ENCODE measurements at places on chromosomes 11 and 22.

- no peak for DNase-seq
Observed at GRCh38 chr11:86814775-86815174, 14.4 kb downstream of the PRSS23 start.

DNA sequence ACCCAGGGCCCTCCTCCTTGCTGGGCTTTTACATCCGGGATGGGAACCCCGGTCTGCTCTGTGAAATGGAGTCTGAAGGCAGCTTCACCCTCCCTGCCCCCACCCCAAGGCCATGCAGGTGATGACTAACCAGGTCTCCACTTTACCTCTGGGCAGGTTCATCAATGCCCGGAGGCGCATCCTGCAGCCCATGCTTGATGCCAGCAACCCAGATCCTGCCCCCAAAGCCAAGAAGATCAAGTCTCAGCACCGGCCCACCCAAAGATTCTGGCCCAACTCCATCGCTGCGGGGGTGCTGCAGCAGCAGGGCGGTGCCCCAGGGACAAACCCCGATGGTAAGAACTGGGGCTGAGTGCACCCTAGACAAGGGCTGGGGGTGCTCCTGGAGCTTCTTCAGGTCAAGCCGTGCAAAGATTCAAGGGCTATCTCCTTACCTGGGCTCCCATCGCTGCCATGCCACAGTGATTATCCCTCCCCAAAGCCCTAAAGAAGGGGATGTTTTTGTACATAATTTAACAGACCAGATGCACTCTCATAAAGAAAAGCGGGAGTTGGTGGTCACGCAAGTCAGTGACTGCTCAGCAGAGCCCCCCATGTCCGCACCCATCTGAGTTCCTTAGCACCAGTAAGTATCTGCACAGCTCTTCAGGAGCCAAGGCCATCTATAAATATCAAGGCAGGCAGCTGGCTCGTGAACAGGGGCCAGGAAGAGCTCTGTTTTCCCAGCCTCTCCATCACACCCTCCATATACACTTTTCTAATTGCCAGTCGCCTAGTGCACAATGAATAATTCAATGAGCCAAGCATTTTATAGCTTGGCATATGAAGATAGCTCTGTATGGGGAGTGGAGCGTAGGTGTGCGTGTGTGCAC lies 66.0 kb downstream of the FEZ1 start:
- DNase-seq = no peak

DNA sequence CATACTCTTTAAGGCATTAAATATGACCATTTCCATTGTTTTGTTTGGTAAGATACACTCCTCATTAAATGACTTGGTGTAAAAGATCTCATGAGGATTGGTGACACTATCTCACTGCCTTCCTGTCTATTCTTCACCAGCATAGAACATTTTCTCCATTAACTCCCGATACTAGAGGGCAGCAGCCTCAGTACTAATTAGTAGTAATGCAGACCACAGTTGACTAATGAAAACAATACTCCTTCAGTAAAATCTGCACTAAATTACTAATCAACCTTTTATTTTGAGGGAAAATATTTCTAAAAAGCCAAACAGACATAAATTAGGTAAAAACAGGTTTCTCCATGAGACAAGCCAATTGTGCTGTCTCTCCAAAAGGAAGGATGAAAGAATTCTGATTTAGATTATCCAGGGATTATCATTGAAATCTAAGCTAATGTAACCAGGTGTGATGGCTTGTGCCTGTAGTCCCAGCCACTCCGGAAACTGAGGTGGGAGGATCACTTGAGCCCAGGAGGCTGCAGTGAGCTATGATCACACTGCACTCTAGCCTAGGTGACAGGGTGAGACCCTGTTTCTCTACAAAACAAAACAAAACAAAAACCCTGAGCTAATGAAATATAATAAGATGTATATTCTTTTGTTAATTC lies 9.4 kb downstream of the PGM2L1 start:
- DNase-seq = peak; percentile 47

DNA sequence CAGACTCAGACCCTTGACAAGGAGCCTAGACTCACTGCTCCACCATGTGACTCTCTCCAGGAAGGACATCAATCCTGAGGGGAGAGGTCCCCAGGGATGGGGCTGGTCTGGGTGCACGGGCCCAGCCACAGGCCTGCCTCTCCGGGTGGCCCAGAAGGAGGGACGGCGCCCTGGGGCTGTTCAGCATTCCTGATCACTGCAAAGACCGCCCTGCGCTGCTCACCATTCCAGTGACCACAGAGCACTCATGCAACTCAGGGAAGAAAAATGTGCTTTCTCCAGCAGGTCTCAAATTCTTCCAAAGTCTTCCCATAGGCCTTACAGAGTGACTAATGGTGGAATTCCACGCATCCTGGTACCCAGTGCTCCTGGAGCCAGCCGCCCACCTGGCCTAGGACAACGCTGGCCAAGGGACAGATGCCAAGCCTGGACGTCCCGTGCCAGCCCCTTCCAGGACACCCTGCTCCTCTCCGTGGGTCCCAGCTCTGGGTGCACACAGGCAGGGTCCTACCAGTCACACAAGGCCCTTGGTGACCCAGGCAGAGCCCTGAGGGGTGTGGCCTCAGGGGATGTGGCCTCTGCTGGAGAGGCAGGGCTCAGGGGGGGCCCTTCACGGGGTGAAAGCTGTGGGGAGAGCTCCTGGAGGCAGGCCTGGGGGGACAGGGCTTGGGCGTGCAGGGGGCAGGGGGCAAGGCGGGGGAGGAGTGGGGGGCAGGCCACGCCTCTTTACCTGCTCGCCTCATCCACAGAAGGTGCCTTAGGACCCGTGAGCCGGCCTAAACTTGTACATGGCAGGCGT lies 178.8 kb downstream of the IGLL1 start:
- no peak for DNase-seq

- no peak for DNase-seq
Observed at GRCh38 chr22:47768027-47768426, 1005.6 kb downstream of the TBC1D22A start.

GRCh38 chr11:6968816-6969215 lies 42.6 kb downstream of the ZNF215 start:
- no peak for DNase-seq

GRCh38 chr11:128483211-128483788 lies 104.1 kb downstream of the ETS1 start:
- DNase-seq = no peak

DNA sequence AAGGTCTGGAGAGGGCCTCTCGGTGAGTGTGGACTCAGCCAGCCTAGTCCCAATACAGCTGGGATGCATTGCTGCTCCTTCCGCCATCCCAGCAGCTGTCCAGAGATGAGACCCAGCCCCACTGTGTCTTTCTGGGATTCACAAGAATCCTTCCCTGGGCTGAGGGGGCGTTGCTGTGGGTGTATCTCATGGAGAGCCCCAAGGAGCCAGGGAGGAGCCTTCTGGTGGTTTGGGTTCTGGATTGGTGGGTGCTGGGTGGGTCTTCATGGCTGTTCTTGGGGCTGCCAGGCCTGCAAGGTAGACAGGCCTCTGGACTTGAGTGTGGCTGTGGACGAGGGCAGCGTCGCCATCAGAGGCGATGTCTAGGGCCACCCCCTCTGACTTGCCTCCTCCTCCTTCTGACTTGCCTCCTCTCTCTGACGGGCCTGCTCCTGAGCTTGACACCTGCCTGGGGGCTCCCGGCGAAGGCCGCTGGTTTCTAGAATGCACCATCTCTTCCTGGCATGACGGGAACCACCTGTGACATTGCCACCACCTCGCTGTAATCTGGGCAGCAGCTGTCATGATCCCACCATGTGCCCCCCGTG lies 17.2 kb downstream of the KCNQ1 start:
- DNase-seq = no peak

DNA sequence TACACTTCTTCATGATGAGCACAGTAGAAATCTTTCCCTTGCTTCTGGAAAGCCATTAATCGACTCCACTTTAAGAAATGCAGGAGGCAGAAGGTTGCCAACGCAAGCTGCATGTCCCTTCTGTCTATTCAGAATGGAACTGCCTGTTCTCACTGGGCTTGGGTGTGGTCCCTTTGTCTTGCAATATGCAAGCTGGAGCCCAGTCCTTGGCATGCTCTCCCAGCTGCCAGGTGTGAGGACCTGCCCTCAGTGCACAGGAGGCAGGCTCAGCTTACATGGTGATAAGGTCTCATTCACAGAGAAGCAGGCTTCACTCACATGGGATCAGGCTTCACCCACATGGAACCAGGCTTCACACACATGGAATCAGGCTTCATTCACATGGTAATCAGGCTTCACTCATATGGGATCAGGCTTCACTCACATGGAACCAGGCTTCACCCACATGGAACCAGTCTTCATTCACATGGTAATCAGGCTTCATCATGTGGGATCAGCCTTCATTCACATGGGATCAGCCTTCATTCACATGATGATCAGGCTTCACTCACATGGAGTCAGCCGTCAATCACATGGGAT lies 59.2 kb upstream of the USP47 start:
- no peak for DNase-seq

- no peak for DNase-seq
Observed at GRCh38 chr11:61996933-61997332, 29.5 kb upstream of the FTH1 start.

- DNase-seq = no peak
Observed at GRCh38 chr11:3876613-3877012, 21.1 kb downstream of the STIM1 start.

DNA sequence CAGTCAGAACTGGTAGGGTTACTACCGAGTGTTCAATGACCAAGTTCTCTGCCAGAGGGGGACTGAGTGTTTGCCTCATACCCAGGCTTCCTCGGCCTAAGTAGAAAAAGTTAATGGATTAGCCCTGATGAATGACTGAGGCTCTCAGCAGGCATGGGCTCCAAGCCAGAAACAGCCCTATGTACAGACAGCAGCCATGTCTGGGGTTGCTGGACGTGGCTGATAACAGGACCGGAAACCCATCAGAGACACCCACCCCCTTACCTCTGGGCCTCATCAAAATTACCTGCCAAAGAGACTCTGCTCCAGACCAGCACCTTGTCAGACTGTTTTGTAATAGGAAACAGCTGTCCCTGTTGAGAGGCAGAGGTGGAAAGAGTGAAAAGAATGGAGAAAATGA lies 351.4 kb downstream of the ETS1 start:
- no peak for DNase-seq
